Activated T-helper 1 cell treated with anti-CD3 and anti-CD28 coated beads, Interleukin-2, amount 50 U/mL, for 16 hours (primary cell): ENCODE measurements at places on chromosomes 4 and X.

DNA sequence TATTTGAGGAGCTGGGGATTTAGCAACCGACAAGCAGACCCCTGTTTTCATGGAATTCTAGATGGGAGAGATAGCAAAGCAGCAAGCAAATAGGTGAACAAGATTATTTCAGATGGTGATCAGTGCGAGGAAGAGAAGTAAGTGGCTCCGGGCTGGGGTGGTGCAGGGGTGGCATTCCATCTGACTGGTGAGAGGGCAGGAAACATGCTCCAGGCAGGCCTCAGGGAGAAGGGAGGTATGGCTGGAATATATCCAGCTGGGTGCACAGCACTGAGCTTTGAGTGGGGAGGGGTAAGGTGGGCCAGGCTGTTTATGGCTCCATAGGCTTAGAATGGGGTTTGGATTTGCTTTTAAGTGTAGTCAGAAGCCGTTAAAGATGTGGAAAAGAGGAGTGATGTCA lies 21.2 kb downstream of the PTTG2 start:
- DNase-seq, result no peak

DNA sequence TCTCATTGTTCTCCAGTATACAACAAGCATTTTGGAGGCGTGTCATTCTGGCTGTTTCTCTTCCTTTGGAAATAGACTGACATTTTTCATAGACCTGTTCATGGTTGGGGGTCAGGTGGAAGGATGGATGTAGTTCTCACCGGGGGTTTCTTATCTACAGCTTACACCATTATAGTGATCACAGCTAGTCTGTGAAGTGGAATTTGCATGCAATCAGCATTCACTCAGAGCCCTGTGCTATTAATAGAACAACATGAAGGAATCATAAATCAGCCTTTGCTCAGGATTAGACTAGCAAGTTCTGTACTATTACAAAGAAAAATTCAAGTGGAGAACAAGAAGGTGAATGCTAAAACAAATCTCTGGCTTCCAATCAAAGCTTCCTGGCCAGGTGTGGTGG lies 132.6 kb upstream of the PUDP start:
- DNase-seq, result no peak

- DNase-seq, result no peak
Observed at GRCh38 chr4:119284876-119285780, 36.8 kb downstream of the FABP2 start.

DNA sequence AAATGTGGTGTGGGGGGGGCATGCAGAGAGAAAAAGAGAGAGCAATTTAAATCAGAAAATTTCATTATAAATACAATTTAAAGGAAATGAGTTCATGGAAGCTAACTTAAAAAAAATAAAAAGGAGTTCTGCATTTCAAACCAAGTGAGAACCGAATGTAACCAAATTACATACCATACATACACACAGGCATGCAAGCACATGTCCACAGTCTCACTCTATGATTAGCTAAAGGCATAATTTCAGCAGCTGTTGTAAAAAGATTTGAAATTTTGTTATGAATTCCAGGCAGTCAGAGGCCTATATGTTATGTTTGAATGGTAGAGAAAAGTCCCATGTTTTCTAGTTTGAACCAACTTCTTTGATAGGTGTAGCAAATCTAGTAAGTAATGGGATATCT lies 611.6 kb upstream of the ADGRL3 start:
- no peak for DNase-seq

- no peak for DNase-seq
Observed at GRCh38 chrX:70464051-70464450, 19.4 kb downstream of the DLG3 start.

DNA sequence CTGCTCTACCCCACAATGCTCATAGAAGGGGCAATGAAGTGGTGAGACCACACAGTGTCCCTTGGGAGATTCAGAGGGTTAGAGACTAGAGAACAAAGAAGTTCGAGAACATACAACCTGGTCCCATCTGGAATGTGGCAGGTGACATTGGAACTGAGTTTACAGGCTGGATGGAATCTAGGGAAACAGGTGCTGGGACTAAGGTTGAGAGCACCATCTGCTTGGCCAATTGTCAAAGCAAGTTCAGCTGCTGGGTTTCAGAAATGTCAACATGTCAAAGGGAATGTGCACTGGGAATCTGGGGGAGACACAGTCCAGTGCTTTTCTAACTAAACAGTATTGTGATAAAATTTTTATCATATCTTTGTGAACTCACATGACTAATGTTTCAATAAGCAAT lies 15.9 kb upstream of the FAM13A start:
- DNase-seq, result no peak

DNA sequence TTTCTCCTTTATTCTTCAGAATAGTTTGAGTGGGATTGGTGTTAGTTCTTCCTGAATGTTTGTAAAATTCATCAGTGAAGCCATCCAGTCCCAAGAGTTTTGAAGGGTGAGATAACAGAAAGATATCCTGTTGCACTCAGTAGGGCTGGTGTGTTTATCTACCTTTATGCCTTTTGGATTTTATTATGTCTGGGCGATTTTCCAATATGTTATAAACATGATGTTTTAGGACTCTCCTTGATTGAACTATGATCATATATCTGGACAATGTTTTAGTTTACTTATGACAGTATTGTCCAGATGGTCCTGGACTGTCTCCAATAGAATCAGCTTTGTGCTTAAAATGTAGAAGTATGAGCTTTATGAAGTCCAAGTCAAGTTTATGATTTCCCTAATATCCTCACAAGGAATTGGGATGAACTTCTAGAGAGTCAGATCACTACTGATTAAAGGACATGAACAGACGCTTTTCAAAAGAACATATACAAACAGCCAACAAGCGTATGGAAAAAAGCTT lies 77.6 kb upstream of the ITM2A start:
- no peak for DNase-seq

GRCh38 chrX:727738-728621 lies 97.4 kb downstream of the SHOX start:
- DNase-seq, result no peak

GRCh38 chr4:53477038-53477565 lies 99.7 kb downstream of the FIP1L1 start:
- no peak for DNase-seq

- no peak for DNase-seq
Observed at GRCh38 chr4:180493299-180493698, 1749.9 kb upstream of the TENM3 start.

DNA sequence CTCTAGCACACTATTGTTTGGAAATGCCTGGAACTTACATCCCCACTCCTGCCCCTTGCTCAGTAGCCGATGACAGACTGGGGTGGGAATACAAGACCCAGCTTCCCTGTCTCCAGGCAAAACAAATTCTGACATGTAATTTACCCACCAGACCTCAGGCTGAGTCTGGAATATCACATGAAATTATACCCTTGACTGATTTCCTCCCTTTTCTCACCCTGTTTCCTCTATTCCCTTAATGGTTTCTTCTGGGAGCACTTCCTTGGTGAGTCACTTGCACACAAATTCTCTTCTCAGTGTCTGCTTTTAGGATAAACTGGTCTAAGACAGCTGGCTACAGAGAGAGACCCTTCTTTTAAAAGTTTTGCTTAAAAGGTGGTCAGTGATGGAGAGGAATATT lies 65.8 kb upstream of the DIPK2B start:
- DNase-seq, result no peak

DNA sequence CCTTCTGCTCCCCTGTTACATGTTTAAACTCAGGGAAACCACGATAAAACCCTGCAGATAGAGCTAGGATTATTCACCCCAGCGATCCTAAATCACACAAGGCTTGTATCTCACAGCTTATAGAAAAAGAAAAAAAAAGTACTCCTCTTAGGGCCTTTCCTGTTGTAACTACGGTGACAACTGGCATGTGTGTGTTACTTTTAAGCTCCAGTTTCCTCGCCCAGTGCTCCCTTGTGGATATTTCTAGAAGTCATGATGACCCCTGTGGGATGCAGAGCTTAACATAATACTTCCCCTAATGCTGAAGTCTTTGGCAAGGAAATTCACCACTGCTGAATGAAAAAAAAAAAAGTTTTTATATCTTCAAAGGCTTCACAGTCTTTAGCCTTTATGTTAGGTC lies 114.7 kb downstream of the NWD2 start:
- DNase-seq, result no peak

DNA sequence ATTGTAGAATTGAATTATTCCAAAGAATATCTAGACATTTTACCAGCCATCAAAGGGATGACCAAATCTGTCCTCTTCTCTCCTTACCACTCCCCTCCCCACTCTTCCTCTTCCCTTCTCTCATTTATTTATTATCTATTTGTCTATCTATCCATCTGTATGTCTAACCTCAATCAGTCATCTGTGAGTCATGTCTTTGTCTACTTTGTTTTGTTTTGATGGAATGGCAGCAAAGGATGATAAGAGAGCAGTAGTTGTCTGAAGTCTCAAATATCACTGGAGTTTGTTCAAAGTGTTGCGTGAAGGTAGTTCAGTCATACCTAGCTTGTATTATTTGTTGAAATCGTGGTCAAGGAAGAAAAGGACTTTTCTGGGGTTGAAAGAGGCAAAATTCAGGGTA lies 34.7 kb upstream of the PGRMC2 start:
- no peak for DNase-seq

DNA sequence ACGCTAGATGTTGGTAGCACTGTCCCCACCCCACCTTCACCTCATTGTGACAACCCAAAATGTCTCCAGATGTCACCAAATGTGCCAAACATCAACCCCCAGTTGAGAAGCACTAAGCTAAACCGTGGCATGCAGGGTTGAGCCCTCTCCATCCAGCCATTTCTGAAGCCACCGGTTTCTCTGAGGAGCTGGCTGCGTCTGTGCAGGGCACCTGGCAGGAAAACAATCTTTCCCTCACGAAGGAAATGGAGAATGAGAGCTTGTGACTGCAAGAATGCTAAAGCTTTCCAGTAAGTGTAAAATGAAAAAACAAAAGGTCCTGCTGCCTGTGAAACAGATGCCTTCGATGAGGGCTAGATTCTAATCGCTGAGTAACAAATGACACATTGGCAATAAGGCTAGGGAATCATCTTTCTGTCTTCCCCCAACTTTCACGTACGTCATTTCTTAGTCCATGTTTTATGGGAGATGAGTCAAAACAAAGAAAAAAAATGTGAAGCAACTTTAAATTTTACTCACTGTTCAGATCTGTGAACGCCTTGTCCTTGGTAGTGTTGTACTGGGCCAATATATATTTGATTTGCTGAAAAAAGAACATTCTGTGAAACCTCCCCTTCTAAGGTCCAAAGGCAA lies 59.9 kb downstream of the PROM1 start:
- no peak for DNase-seq

- DNase-seq, result no peak
Observed at GRCh38 chrX:75623535-75623934, 100.7 kb upstream of the ZDHHC15 start.

- DNase-seq, result no peak
Observed at GRCh38 chrX:117607561-117607960, 509.0 kb downstream of the KLHL13 start.

- no peak for DNase-seq
Observed at GRCh38 chr4:5374592-5374991, 323.3 kb downstream of the STK32B start.

DNA sequence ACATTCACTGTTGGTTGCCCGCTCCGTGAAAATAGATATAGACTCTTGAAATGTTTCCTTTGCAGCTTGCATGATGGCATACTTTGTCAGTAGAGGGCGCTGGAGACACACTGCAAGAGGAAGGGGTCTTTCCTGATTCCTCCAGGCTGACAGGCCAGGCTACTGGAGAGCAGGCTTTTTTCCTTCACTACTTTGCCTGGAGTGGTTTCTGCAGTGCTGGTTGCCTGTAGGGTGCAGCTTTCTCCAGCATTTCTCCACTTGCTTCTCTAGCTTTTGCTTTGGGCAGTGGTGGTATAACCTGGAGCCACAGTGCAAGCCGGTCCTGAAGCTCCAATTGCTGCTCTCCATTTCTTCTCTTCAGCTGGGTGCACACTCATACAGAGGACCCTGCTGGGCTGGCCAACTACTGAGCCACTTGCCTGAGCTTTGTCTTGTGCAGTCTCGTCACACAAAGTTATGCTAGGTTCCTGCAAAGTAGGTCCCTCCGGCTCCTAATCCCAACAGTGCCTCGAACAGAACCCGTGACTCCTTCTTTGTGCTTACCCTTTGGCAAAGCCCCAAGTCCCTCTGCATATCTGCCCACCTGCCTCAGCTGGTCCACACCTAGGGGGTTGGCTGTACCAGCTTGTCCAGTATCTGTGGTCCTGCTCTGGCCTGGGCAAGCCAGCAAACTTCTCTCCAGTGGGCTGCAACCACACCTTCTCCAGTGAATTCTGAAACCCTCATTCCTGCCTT lies 46.3 kb downstream of the RASSF6 start:
- DNase-seq, result no peak
